ENCODE measurements at places on chromosomes 7 and 10.

GRCh38 chr10:98258683-98259454 lies 9.1 kb downstream of the LOXL4 start:
- no peak for DNase-seq

GRCh38 chr7:46830-47140 lies 145.6 kb upstream of the FAM20C start:
- DNase-seq, result no peak

DNA sequence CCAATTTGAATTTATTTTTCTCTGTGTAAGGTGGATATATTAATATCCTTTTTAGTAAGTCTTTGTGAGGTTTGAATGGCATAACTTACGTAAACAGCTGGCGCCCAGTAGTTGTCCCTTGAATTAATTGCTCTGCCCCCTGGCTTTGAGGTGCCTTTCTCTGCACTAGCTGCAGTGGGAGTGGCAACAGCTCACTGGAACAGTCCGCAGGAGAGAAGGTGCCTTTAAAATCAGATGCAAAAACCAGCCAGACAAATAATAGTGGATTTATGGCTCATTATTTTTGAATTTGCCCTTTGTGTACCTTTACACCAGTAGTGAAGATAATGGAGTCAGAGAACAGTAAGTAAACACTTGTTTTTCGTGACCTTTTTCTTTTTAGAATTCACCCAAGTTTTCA lies 11.8 kb downstream of the FERD3L start:
- DNase-seq, result no peak

DNA sequence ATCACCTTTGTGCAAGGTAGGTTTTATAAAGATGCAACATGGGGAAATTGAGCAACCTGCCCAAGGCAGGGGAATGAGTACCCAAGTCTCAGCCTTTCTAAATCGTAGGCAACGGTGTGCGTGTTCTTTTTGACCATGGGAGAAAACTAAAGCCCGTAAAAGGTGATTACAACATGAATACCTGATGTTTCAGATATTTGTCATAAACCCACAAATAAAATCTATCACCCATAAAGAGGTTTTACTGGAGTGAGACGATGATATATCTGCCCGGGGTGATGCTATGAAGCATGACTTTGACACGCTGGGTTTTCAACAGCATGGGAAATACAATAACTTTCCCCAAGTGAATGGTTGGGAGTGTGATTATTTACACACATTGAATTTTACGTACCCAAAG lies 406.3 kb upstream of the KLF6 start:
- DNase-seq, result no peak

DNA sequence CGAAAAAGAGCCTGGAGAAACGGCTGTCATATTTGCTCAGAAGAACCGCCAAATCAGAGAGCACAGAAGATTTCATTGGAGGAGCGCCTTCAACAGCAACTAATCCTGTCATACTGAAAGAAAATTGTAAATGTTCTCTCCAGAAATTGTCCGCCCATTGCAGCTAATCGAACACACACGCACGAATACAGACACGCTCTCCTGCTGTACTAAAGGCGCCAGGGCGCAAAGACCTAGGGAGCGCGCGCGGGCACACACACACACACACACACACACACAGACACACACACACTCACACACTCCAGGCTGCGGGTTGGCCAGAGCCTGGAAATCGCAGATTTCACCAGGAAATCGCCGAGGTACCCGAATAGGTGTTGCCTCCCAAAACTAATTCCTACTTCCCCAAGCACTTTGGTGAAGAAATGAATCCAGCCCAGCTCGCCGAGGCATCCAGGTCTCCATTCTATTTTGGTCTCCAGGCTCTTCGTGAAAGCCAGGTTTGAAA lies at the start of gene CHRM2:
TSS of gene CHRM2 (plus strand) at position 157 of the 505 bp plus-strand sequence. CDS start 146,214 bp downstream, outside the sequence.
- peak; percentile 24 for DNase-seq

- peak; percentile 92 for DNase-seq
Measured at GRCh38 chr10:71713135-71714030, 6.2 kb downstream of the C10orf105 start.

DNA sequence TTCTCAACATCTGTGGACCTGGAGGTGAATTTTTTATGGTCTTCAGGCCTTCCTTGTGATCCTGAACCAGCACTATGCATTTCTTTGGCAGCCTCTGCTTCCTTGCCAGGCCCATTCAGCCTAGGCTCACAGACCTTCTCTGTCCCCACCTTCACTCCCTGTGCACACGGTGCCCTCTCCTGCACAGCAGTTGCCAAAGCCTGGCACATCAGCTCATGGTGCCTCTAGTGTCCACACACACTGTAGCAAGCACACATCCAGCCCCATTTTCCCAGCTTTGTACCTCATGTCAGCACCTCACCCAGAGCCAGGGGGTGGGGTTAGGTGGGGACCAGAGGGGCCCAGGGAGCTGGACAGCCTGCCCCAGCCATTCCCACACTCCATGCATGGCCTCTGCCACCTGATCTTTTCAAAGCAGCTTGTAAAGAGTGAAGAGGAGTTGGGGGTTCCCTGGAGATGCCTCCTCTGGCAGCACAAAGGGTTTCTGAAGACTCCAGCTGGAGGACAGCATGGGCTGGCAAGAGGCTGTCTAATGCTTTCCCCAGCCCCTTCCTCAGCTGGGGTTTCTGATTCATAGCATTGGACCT lies 57.9 kb upstream of the TMEM72 start:
- DNase-seq, result no peak

DNA sequence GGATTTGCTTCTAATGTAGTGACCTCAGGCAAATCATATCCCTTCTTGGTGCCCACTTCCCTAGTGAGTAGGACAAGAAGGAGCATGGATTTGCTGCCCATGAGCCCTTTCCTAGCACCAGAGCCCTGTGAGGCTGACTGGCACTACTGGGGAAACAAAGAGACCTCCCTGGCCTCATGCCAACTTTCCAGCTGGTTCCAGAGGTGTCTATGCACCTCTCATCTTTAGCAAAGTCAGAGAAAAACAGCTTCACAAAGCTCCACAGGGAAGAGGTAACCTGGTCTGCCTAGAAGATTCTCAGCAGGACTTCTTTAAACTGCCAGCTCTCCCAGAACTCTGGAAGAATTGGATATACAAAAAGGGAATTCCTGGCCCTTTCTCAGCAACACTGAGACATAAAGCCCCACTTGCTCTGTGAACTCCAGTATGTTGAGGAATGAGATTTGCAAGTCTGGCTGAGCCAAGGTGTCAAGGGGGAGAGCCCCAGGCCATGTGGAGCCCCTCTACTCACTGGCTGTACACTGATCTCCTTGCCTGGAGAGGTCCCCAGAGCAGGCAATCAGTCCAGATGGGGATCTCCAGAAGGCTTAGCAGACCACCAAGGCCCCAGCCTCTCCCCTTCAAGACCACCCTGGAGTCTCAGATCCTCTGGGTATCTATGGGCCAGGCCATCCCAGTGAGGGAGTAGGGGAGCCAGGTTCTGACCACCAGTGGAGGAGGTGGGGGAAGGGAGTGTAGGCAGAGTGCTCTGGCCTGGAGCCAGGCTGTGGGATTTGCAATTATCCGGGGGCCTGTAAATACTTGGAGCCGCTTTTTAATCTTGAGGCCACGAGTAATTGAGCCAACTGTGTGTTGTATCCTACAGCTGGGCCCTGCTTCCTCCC lies 24.4 kb upstream of the RBM20 start:
- no peak for DNase-seq

DNA sequence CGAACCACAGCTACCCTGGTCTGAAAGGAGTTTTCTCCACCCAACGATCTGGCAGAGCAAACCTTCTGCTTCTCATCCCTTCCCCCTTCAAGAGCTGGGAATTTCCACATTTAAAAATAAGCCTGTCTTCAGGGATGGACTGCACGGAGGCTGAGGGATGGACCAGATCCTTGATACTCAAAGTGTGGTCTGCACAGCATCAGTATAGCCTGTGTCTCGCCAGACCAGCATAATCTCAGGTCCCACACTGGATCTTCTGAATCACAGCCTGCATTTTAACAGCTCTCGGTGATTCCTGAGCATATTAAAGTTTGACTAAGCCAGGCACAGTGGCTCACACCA lies 7.1 kb downstream of the KCNMA1 start:
- no peak for DNase-seq

- no peak for DNase-seq
Measured at GRCh38 chr7:120028636-120029035, 244.3 kb upstream of the KCND2 start.

DNA sequence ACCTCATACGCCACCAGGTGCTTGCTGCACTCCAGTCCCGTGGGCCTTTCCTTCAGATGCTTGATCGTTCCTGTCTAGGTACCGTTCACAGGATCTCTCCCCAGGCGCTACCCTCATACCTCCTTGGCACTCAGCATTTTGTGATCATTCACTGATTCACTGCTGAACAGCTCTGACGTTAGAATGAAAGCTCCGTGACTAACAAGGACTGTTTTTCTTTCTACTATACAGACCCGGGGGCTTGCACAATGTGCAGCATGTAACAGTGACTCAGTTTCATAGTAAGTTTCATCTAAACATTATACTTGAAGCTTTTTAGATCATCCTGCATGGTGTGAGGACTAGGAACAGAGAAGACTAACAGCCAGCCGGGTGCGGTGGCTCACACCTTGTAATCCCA lies 20.6 kb downstream of the KIN start:
- no peak for DNase-seq

- DNase-seq, result peak; percentile 24
Measured at GRCh38 chr10:13708256-13708990, 121.7 kb downstream of the PRPF18 start.

- DNase-seq, result no peak
Measured at GRCh38 chr7:1667566-1668395, 2.3 kb upstream of the ELFN1 start.

- no peak for DNase-seq
Measured at GRCh38 chr10:12405342-12406320, 56.3 kb downstream of the CAMK1D start.

DNA sequence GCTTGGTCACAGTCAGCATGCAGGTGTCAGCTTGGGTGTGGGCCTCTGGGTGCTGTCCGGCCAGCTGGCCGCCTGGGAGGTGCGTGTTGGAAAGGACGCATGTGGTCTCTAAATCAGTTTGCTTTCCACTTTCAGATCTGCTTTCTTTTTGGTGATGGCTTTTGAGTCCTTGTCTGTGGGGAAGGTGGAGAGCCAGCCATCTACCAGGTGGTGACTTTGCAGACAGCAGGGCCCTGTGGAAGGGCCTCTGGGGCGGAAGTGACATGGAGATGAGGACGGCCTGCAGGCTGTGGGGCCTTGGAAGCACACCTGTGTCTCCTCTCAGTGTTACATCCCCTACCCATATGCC lies 59.4 kb downstream of the WDR37 start:
- DNase-seq, result no peak

GRCh38 chr10:77710759-77711682 lies 73.4 kb upstream of the KCNMA1 start:
- DNase-seq, result peak; percentile 80

DNA sequence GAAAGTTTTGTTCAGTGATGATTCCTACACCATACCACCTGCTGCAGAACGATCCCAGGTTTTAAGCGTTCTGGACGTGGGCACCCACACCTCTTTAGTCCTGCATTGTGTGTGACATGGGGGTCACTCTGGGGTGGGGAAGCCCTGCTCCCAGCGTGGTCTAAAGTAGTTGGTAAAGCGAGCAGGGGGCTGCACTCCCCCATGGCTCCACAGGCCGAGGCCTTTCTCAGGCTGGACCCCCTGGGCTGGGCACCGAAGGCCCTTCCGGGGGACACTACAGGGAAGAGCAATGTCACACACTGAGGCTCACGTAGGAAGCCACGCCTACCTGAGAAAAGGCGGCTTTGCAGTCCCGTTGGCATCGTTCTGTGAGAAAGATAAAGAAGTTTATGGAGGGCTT lies 12.3 kb downstream of the BRI3 start:
- no peak for DNase-seq

GRCh38 chr7:63025815-63026214 lies 972.8 kb upstream of the ZNF722 start:
- no peak for DNase-seq

DNA sequence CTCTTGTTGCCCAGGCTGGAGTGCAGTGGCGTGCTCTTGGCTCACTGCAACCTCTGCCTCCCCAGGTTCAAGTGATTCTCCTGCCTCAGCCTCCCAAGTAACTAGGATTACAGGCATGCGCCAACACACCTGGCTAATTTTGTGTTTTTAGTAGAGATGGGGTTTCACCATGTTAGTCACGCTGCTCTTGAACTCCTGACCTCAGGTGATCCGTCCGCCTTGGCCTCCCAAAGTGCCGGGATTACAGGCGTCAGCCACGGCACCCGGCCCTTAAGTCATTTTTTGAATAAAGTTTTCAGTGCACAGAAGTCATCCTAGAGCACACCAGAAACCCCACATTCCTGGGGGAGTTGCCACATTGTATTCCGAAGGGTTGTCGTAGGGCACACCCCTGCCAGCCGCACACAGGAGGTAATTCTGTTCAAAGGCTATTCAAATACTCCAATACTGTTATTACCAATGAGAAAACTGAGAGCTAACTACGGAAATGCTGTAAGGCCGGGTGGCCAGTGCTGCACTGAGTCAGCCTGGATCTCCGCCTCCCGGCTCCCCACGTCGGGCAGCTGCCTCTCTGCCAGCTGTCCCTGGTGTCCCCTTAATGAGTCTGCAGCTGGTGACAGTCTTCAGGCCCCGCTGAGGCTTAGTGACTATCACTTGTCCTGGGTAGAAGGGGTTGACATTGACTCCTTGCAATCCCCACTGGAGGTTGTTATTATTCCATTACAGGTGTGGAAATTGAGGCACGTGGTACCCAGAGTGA lies 8.6 kb upstream of the RFC2 start:
- no peak for DNase-seq

DNA sequence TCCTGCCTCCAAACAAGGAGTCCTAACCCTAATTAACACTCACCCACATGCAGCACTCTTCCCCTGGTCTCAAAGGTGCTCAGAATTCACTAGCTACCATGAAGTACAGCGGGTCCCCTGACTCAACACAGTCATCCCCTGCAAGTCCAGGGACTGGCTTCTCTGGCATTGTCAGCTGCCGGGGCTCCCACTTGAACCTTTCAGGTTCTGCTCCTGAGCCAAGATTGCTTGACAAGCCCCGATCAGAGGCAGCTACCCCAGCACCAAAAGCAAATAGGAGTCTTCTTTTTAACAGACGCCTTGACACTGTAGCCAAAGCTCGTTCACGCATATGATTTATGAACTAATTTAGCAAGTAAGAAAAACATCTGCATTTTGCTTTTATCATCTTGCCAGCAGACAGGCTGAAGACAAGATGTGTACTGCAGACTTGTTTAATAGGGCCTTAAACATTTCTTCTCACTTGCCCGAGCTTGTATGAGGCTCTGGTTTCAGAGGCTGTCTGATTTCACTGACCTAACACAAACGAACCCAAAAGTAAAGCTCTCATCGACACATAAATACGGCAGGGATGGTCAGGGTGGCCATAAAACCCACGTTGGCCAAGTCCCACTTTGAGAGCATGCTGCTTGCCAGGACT lies 67.6 kb upstream of the ADAM12 start:
- DNase-seq, result no peak

DNA sequence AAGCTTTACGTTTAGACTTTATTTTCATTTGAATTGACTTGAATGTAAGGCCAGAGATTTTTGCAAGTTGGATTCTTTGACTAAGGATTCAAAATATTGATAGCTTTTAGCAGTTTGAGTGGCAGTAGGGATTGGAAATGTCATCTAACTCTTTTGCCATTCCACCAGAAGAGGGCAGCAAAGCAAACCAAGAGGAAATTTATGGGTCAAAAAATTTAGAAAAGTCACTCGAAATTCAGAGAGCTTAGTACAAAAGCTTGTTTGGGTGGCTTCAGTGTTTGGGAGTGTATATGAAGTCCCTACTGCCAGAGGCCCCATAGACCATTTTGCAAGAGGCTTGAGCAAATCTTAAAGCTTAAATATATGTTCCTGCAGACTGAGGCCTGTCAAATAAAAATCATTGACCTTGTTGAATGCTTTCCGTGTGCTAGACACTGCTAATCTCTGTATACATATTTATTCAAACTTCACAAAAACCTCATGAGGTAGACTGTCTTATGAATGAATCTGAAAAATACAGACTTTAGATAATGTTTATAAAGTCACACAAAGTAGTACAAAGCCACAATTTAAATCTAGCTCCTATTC lies 44.6 kb upstream of the RSBN1L start:
- no peak for DNase-seq
